AG10803 (cell line): ENCODE measurements at places on chromosomes 16 and 17.

GRCh38 chr17:35891269-35891668 lies 11.1 kb upstream of the CCL5 start:
- DNase-seq, result no peak

- no peak for DNase-seq
Measured at GRCh38 chr17:69744512-69745070, 330.1 kb downstream of the MAP2K6 start.

GRCh38 chr17:80951121-80952090 lies 40.2 kb upstream of the CHMP6 start:
- no peak for DNase-seq

DNA sequence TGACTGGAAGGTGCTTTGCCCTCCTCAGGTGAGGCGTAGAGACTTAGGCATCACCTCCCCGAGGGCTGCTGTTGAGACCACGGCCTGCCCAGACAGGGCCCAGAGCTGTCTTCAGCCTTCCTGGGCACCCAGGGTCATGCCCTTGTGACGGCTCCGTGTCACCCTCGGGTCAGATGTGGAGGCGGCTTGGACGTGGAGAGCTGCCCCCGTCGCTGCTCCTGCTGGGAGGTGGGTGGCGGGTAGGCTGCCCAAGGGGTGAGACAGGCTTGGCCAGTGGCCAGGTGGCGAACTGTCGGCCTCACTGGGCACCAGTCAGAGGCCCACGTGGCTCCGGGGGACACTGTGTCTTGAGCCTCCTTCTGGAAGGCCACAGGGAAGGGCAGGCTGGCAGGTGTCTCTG lies 8.9 kb upstream of the SNAI3 start:
- no peak for DNase-seq

DNA sequence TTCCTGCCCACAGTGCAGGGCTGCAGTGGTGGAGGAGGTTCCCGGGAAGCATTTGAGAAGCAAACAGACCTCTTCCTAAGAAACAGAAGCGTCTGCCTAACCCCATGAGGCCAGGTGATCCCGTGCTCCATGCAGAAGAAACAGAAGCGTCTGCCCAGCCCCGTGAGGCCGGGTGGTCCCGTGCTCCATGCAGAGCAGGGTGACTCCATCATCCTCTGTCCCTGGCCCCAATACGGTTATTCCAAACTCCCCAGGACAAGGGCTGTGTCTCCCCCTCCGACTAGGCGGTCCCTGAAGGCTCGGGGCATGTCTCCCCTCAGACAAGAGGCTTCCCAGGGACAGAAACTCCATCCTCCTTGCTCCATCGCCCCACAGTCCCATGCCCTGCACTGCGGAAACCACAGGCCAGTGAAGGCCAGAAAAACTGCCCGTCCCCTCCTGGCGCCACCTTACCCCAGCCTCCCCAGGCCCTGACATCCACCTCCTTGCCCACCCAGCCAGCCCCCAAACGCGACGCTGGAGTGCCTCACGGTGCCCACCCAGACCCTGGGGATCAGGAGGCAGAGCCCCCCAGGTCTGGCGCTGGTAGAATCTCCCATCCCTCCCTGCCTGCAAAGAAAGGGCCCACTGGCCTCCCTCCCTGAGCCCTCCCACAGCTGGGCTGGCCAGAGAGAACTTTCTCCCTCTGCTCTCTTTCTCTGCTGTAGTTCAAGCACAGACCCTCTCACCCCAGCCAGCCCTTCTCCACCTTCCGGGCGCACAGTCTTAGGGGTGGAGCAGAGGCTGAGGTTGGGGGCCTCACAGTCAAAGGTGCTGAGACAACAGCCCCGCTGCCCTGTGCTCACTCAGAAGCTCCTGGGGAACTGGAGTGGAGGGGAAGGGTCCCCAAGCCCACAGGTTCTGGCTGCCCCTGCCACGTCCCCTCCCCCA lies 30.6 kb upstream of the KRT17 start:
- no peak for DNase-seq

GRCh38 chr16:52597073-52597771 lies 50.3 kb upstream of the TOX3 start:
- DNase-seq, result no peak
